Activated naive CD4-positive, alpha-beta T cell (primary cell): ENCODE measurements at places on chromosomes 12 and 14.
A peak's percentile ranks its signal among the peaks of the same experiment; 100 is the strongest.

GRCh38 chr12:18502422-18502968, 235.3 kb downstream of the PLCZ1 start:
- no peak for DNase-seq

- peak; percentile 37 for DNase-seq
Measured at GRCh38 chr14:104694991-104695659, 5.7 kb downstream of the INF2 start.

DNA sequence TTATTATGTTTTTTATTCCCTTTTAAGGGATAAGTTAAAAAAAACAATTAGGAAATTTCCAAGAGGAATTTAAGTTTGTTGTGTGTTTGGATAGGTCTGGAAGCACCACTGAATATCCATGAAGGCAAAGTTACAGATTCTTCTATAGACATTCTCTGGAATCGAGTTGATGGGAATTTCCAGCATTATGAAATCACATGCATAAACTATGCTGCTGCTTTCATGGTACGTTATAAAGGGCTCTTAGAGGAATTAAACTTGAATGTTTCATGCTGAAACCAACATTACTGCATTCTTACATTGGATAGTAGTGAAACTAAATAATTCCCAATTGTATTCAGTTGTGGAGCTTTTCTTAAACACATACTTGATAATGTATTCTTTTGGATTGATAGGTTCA, 21.5 kb upstream of the PTPRQ start:
- no peak for DNase-seq

GRCh38 chr12:1528791-1529190, 65.6 kb downstream of the FBXL14 start:
- no peak for DNase-seq

DNA sequence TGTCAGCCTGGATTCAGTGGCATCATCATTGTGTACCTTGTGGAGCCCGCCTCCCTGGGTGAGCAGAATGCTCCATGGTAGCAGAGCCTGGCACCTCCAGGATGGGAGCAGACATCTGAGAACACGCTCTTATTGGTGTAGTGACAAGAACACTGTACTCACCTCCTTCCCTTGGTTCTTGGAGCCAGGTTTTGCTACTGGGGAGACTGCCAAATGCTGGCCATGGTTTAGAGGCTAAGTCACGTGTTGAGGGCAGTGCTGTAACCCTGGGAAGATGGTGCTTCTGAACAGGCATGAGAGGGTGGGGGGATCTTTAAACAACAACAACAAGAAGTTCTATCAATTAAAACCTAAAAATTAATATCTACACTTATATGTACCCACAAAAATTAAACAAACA, 47.6 kb upstream of the ASPG start:
- DNase-seq = no peak
